ENCODE measurements at places on chromosomes 6 and 20. TPM values are rescaled to one million over a fixed set of nuclear protein-coding genes. Genes with fewer than 3 reads are reported as not detected.

The PRSS16 gene
- polyA plus RNA-seq, result 3.5 TPM

- peaks cover 40% of the 10 kb centered on the region for H3K4me1 ChIP-seq
- H3K27me3 ChIP-seq, result no peaks in the 10 kb centered on the region
- no peak overlapping the region for H3K4me3 ChIP-seq
Measured at GRCh38 chr6:108650781-108651180, 90.1 kb downstream of the FOXO3 start.

GRCh38 chr6:3194535-3195419 lies 32.7 kb downstream of the TUBB2B start:
- DNase-seq, result no peak
- H3K27me3 ChIP-seq, result no peaks in the 10 kb centered on the region
- no peak overlapping the region for H3K27ac ChIP-seq
- H3K4me1 ChIP-seq, result no peaks in the 10 kb centered on the region
- no peak overlapping the region for H3K4me3 ChIP-seq

DNA sequence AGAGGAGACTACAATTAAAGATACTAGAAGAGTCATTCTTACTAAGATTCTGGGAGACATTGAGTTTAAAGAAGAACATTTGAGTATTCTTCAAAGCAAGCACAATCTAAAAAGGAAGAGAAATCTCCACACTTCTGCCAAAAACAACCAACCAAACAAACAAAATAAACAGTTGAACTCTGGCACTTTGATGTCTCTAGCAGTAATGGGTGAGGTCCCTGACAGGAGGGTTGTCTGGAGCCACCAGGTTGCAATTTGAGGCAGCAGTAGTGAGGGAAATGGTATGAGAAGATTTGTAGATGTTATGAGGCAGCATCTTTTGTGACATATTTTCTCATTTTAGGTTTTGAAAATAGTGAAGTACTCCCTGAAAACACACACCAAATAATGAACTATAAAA lies 108.1 kb downstream of the PHF3 start:
- H3K36me3 ChIP-seq, result no peaks in the 10 kb centered on the region
- H3K4me3 ChIP-seq, result no peak overlapping the region
- H3K4me1 ChIP-seq, result no peaks in the 10 kb centered on the region

The CDH26 gene
- 0.22 TPM for polyA plus RNA-seq

The MAS1 gene
- 0.32 TPM for polyA plus RNA-seq

DNA sequence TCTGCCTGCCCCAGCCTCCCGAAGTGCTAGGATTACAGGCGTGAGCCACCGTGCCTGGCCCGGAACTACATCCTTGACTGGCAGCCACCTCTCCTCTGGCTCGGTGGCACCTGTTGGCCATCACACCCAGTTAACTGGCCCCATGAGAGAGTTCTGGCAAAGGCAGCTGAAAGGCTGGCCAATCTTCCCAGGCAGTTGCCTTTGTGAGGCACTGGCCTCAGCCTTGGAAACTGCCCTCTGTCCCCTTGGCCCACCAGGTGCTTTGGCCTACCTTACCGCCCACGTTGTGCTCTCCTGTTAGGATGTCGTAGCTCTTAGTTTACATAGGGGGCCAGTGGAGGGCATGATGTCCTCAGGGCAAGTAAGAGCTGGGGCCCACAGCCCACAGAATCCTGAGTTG lies 9.6 kb upstream of the MANBAL start:
- no peaks in the 10 kb centered on the region for H3K27me3 ChIP-seq
- no peak for DNase-seq
- peaks cover 5% of the 10 kb centered on the region for H3K4me1 ChIP-seq
- H3K36me3 ChIP-seq, result no peaks in the 10 kb centered on the region
- H3K27ac ChIP-seq, result no peak overlapping the region

The TREML2 gene
- polyA plus RNA-seq, result 0.08 TPM

DNA sequence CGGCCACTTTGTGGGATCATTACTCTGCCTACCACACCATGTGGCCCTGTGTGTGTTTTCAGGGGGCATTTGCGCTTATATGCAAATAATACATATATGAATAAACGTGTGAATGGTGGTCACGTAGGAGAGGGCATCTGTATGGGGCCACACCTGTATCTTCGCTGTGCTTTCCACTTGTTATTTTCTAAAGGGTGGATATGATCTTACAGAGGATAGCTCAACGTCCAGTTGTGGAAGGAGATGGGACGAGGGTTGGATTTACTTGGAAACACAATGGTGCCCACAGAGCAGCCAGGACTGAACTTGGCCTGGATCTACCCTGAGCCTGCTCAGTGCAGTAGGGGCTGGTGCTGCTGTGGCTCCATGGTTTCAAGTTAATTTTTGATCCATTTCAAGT lies 93.3 kb downstream of the YTHDF1 start:
- H3K27ac ChIP-seq, result no peak overlapping the region
- H3K4me3 ChIP-seq, result no peak overlapping the region
- no peaks in the 10 kb centered on the region for H3K36me3 ChIP-seq
- H3K27me3 ChIP-seq, result no peaks in the 10 kb centered on the region

- H3K27me3 ChIP-seq, result no peaks in the 10 kb centered on the region
- no peak for DNase-seq
- no peak overlapping the region for H3K27ac ChIP-seq
- no peaks in the 10 kb centered on the region for H3K4me1 ChIP-seq
- no peak overlapping the region for H3K4me3 ChIP-seq
- H3K36me3 ChIP-seq, result no peaks in the 10 kb centered on the region
Measured at GRCh38 chr6:126718600-126719327, 378.8 kb downstream of the CENPW start.

- H3K4me1 ChIP-seq, result peaks cover 6% of the 10 kb centered on the region
- no peaks in the 10 kb centered on the region for H3K27me3 ChIP-seq
- peak overlapping the region; percentile 90 for H3K4me3 ChIP-seq
- no peak for DNase-seq
- H3K36me3 ChIP-seq, result no peaks in the 10 kb centered on the region
- H3K27ac ChIP-seq, result peak overlapping the region; percentile 46
Measured at GRCh38 chr6:85678026-85678601, 35.4 kb upstream of the SYNCRIP start.

DNA sequence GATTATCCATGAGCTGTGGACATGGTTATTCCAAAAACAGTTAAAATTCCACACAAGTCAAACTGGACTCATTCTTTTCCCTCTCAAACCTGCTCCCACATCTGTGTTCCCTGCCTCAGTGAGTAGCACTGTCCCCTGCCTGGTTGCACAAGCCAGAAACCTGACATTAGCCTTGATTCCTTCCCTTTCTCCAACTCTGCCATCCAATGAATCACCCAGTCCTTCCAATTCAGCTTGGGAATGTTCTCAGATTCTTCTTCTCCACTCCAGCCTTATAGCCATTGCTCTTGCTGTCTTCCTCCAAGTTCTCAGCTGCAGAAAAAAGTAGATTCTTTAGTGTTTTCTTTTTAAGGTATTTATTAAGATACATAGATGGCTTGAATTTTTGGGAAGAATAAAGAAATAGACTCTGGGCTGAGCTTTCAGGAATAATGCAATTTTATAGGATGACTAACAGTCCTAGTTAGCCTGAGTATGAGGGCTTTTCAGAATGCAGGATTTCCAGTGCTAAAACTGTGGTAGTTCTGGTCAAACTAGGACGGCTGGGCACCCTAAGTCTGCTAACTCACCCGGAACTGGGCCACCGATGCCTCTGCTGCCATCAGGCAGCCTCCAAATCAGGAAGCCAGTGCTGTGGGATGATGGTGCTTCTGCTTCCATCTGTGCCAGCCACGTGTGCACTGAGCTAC lies 18.2 kb upstream of the SASH1 start:
- no peak overlapping the region for H3K27ac ChIP-seq
- no peaks in the 10 kb centered on the region for H3K4me1 ChIP-seq
- DNase-seq, result no peak
- H3K4me3 ChIP-seq, result no peak overlapping the region

DNA sequence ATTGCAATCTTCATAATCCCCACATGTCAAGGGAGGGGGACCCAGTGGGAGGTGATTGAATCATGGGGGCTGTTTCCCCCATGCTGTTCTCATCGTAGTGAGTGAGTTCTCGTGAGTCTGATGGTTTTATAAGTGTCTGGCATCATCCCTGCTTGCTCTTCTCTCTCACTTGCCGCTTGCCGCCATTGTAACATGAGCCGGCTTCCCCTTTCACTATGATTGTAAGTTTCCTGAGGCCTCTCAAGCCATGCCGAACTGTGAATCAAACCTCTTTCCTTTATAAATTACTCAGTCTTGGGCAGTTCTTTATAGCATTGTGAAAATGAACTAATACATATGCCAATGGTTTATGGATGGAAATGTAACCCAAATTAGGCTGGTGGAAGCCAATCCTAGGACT lies 109.4 kb upstream of the AKAP12 start:
- no peak for DNase-seq
- no peaks in the 10 kb centered on the region for H3K36me3 ChIP-seq
- H3K27ac ChIP-seq, result no peak overlapping the region
- no peaks in the 10 kb centered on the region for H3K27me3 ChIP-seq
- H3K4me1 ChIP-seq, result no peaks in the 10 kb centered on the region

DNA sequence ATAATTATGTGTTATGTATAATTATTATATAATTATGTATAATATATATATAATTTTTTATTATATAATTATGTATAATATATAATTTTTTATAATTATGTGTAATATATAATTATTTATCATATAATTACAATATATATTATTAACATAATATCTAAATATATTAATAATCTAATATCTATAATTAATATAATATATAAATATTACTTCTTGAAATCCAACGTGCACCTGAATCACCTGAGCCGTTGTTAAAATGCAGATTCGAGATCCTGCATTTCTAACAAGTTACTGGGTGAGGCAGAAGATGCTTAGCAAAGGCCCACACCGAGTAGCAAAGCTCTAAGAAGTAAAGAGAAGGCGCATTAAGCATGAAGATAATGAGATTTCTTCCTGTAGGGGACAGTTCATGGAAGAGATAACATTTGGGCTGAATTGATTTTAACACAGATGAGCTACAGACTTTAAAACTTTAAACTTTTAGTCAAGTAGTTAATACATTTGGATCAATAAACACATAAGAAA lies 406.4 kb upstream of the PLCB4 start:
- no peak overlapping the region for H3K4me3 ChIP-seq
- H3K27me3 ChIP-seq, result no peaks in the 10 kb centered on the region
- no peaks in the 10 kb centered on the region for H3K4me1 ChIP-seq
- H3K27ac ChIP-seq, result no peak overlapping the region
- H3K36me3 ChIP-seq, result no peaks in the 10 kb centered on the region

DNA sequence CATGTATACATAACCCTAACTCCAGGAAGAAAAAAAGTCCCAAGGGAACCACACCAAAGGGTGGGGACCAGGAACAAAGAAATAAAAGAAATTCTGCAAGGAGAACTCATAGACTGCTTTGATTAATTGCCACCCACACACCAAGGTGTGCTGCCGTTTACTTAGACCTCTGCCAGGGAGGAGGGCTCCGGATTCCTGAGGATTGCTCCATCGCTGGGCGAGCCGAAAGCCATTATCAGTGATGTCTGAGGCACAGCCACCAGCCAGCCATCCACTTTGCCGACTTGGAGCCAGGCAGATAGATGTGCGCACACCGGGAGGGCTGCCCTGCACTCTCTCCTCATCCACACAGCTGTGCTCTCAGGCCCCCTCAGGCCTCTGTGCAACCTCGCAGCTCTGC lies 272.7 kb upstream of the FOXQ1 start:
- H3K27me3 ChIP-seq, result no peaks in the 10 kb centered on the region
- H3K4me3 ChIP-seq, result no peak overlapping the region
- H3K27ac ChIP-seq, result no peak overlapping the region
- H3K4me1 ChIP-seq, result no peaks in the 10 kb centered on the region
- DNase-seq, result no peak

- no peak overlapping the region for H3K27ac ChIP-seq
- H3K27me3 ChIP-seq, result no peaks in the 10 kb centered on the region
- H3K4me1 ChIP-seq, result no peaks in the 10 kb centered on the region
- no peak overlapping the region for H3K4me3 ChIP-seq
- no peak for DNase-seq
Measured at GRCh38 chr6:51578362-51578761, 509.1 kb downstream of the PKHD1 start.

DNA sequence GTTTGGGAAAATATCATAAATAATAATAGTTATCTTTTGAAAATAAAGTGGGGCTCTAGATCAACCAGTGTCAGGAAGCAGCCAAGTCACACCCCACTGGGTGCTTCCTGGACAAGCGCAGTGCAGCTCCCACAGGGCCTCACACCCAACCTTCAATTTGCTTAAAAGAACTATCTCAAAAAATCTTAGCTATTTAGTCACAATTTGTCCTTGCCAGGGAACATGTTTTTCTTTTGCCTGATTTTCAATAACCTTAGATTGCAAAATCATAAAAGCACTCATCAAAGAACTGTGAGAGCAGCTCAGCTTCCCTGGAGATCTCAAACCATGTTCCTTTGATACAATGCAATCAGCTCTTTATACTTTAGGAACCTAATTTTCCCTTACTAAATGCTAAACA lies 1.6 kb upstream of the NCOA7 start:
- peaks cover 6% of the 10 kb centered on the region for H3K4me1 ChIP-seq
- DNase-seq, result no peak
- no peaks in the 10 kb centered on the region for H3K36me3 ChIP-seq
- no peaks in the 10 kb centered on the region for H3K27me3 ChIP-seq

GRCh38 chr20:59495166-59495565 lies 109.2 kb upstream of the PHACTR3 start:
- no peaks in the 10 kb centered on the region for H3K4me1 ChIP-seq
- H3K27me3 ChIP-seq, result no peaks in the 10 kb centered on the region
- H3K36me3 ChIP-seq, result no peaks in the 10 kb centered on the region
- H3K4me3 ChIP-seq, result no peak overlapping the region
- no peak overlapping the region for H3K27ac ChIP-seq

- no peak overlapping the region for H3K27ac ChIP-seq
- H3K4me3 ChIP-seq, result no peak overlapping the region
- no peaks in the 10 kb centered on the region for H3K27me3 ChIP-seq
- no peaks in the 10 kb centered on the region for H3K36me3 ChIP-seq
Measured at GRCh38 chr6:40713002-40713719, 126.0 kb upstream of the LRFN2 start.

The FILIP1 gene
- polyA plus RNA-seq, result 1.7 TPM

- no peak overlapping the region for H3K4me3 ChIP-seq
- H3K4me1 ChIP-seq, result peaks cover 2% of the 10 kb centered on the region
- H3K36me3 ChIP-seq, result no peaks in the 10 kb centered on the region
- DNase-seq, result no peak
- H3K27ac ChIP-seq, result no peak overlapping the region
Measured at GRCh38 chr6:158399040-158399700, 86.9 kb downstream of the TULP4 start.
